ENCODE measurements at places on chromosomes 2 and 18.
A peak's percentile ranks its signal among the peaks of the same experiment; 100 is the strongest.

DNA sequence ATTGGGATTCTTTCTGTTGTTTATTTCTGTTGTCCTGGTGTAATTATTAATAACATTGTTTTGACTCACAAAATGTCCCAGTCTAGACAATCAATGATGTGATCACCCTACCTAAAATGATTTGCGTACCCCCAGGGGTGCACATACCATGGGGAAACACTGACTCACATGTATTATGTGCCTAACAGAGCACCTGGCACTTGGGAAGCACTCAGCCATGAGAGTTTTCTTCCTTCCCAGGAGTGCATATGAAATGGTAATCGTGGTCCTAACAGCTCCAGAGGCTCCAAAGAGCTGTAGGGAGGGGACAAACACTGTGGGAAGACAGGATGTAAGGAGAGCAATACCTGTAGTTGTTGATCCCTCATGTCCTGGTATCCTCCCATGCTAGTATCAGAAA lies 187.8 kb upstream of the ERBB4 start:
- no peak for DNase-seq

DNA sequence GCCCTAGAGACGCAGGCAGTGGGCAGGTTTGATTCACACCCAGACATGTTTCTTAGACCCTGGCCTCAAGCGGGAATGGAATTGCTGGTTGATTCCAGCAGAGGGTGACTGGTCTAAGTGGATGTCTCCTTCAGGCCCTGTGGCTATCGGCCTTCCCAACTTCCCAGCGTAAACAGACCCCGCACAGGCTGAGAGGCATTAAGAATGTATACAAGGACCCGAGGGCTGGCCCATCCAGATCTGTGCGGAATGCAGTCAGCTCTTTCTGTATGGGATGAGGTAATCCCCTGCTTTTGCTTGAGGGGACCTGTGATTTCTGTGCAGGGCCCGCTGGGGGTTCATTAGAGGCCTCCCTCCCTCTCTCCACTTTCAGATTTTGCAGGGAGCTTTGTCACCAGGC lies 6.5 kb downstream of the ACKR3 start:
- DNase-seq = peak; percentile 61

DNA sequence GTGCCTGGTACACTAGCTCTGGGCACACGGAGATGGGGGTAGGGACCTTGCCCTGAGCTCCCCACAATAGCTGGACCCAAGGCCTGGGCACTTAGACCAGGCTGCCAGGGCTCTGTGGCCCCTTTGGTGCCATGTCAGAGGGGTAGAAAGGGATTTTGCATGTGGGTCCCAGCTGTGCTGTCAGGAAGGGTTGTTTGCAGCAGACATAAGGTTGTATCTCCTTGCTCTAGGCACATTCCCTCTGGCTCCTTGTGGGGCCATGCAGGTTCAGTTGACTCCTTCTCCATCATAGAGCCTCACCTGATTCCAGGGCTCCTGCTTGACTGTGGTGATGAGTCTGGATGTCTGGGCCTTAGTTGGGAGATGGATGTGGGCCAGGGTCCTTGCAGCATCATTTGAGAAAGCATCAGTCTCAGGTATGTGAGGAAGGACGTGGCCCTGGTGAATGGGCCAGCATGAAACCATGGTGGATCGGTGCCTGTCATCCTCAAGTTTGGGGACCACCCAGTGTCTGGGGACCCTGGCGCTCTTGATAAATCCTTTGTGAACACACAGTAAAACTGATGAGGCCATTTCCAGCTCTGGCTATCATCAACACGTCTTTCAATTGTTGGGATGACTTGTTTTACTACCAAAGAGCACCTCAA lies 461.9 kb upstream of the HS6ST1 start:
- peak; percentile 22 for DNase-seq

DNA sequence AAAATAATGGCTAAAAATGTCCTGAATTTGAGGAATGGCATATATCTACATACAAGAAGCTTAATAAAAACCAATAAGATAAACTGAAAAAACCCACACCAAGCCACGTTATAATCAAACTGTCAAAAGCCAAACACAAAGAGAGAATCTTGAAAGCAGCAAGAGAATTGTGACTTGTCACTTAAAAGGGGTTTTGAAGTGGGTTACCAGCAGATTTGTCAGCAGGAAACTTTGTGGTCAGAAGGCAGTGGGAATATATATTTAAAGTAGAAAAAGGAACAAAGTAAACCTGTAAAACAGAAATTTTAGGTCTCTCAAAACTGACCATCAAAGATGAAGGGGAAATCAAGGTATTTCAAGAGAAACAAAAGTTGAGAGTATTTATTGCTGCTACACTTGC lies 171.9 kb upstream of the CNTNAP5 start:
- DNase-seq = no peak

DNA sequence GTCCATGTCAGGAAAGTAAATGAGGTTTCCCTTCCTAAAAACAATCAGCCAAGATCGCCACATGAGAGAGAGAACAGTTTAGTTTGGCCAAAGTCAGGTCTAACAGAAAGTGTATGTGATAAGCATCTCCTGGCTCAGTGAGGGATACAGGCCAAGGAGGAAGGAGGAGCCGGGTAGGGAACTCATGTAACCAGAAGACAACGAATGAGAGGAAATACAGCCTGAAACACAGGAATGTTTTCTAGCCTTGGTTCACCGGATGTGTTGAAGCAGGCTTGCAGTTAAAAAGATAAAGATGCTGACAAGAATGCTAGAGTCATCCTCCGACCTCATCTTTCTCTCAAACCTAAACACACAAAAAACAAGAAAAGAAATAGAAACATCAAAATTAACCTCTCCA lies 283.9 kb upstream of the SIX2 start:
- no peak for DNase-seq

GRCh38 chr2:85708641-85709040 lies 14.5 kb downstream of the GNLY start:
- DNase-seq = no peak

DNA sequence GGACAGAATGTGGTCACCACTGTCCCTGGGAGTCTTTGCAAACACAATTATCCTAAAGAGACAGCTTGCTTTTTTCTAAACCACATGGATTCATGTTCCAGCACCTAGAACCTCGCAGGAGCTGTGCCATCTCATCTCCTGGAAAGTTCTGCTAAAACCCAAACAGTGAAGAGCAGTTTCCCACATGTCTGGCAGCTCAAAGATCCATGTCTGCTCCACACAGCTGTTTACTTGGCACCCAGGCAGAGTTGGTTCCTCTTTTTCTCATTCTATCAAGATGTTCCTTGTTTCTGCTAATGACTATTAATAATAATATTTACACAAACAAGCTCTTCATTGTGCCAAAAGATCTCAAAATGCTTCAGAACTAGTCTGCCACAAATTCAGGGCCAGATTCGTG lies 30.1 kb upstream of the PID1 start:
- DNase-seq = no peak

GRCh38 chr18:32383050-32383819 lies 87.4 kb downstream of the GAREM1 start:
- DNase-seq = no peak

DNA sequence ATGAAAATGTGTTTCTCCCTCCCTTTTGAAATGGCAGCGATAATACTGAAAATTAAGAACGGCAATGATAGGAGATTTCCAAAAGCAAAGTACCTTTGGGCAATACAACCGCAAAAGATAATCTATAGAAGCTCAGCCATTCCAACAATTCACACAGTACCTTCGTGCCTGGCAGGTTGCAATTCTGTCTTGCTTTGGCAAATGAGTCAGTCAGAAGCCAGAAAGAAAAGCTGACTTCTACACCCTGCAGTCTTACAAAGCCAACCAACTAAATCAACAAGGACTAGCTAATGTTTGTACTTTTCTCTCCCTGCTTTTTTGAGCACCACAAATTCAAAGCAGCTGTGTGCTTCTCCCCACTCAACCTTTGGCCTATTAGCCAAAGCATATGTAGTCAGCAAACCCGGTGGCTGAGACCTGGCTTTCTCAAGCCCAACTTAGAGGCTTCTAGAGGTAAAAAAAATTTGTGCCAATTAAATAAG lies 25.7 kb upstream of the ID2 start:
- DNase-seq = no peak

DNA sequence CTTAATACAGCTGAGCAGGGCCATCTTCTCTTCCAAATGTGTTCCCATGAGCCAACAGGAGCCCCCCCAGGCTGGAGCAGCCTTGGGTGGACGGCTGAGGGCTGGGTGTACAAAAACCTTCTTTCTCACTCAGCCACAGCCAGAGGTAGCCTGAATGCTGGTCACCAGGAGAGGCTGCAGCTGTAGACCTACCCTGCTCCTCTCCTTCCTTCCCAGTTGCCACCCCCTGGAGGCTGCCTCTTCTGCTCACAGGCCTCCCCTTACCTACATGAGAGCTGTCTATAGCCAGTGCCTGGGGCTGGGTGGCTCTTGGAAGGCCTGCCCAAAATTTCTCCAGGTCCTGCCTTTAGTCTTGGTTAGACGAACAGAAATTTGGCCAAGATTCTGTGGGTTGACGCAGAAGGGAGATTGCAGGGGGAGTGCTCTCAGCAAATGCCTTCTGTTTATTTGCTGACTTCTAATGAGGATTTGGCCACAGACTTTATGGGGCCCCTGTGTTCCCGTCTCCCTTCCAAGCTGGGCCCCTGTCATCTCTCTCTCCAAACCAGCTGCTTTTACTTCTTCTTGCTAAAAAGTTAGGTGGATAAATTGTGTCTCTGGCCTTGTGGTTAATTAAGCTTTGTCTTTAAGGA lies 18.3 kb downstream of the CELF4 start:
- no peak for DNase-seq

- no peak for DNase-seq
These were observed 38.0 kb upstream of the ERMN start for GRCh38 chr2:157363612-157364101.

DNA sequence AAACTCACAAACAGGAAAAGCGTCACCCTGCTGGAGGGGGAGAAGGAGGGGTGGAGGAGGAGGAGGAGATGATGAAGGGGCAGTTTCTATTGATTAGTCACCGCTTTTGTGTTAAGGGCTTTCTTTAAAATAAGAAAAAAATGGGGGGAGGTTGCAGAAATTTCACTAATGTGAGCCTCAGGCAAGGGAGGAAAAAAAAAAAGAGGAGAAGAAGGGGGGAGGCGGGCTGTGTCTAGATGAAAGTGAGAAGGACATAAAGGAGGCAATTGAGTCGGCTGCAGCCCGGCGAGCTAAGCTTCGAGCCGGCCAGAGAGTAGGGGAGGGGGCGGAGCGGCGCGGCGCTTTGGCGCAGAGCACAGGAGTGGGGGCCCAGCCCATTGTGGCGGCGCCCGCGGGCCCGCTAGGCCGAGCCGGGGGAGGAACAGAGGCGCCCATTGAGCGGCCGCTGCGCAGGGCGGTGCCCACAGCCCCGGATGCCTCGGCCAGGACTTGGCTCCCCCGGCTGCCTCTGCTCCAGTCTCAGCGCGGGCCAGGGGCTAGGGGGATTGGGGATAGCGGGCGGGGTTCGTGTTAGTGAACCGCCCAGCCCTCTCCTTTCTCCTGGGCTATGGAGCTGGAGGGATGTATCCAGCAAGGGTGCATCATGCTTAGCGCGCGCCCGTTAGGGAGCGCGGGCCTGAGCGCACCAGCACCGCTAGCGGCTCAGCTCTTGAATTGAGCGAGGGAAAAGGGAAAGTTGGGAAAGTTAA lies 7.9 kb downstream of the PAX3 start:
- no peak for DNase-seq

DNA sequence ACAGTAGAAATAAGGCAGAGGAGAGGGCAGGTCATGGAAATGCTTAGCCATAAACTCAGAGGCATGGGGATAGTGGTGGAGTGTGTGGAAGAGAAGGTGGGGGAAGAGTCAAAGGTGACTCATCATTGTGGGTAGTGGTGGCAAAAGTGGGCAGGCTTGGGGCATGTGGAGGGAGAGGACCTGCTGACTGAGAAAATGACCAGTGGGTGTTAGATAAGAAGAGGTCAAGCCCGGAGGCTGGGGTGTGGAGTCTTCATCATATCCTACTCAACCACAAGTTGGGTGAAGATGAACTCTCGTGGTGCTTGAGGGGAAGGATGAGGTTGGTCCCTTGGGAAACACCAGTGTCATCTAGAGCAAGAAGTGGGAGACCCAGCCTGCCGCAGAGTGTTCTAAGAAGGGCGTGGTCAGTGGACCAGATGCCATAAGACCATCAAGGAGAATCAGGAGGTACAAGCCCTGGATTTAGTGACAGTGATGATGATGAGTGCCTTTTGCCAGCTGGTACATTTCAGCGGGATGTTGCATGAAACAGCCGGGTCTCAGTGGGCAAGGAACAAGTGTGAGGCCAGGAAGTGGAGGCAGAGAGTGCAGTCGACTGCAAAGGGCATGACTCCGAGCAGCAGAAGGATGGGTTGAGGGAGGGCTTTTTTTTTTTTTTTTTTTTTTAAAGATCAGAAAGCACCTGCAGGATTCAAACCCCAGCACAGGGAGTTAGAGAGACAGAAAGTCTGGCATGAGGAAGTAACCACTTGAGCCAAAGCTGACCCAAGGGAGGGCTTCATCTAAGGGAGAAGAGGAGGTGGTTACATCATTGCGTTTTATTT lies 122.6 kb upstream of the SPRED2 start:
- DNase-seq = no peak

DNA sequence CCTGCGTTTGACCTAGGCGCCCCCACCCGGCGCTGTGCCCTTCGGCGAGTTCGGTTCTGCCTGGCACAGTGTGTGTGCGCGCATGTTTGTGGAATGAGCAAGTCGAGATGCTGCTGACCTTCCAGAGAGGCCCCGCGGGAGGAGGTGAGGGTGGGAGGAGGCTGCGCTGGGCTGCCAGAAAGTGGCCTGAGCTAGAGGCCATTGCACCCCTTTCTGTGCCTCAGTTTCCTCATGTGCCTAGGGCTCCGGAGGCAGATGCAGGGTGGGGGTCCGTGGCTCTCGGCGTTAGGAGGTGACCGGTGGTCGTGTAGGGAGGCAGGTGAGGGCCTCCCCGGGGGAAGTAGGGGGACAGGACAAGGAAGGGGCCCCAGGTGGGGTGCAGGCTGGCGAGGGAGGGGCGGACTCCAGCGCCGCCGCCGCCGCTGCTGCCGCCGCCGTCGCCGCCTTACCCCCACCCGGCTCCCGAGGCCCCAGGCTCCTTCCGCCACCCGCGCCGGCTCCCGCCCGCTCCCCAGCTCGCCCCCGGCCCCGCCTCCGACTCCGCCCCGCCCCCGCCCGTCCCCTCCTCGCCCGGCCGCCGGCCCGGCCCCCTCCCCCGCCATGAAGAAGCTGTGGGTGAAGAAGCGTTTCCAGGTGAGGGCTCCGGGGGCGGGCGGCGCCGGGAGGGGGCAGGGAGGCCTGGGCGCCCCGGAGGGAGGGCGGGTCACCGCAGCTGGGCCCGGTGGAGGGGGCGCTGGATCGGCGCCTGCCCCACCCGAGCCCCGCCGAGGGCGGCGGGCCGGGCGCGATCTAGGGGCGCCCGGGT lies 7.0 kb downstream of the SPEG start:
- peak; percentile 89 for DNase-seq

DNA sequence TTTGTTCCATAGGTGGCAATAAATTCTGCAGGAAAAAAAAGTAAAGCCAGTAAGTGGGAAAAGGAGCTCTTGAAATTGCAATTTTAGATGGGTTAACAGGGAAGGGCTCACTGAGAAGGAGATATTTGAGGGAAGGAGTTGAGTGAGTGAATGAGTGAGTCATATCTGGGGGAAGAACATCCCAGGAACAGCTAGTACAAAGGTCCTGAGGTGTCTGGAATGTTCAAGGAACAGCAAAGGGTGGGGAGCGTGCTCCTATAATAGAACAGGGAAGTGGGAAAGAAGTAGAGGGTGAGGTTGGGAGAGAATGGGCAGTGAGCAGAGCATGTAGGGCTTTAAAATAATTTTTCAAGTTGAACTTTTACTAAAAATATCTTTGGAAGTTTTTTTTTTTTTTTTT lies 68.0 kb upstream of the PSME4 start:
- DNase-seq = no peak

All from sigmoid colon (tissue), 7 donors.